ENCODE measurements at places on chromosomes 2 and 18.
A peak's percentile ranks its signal among the peaks of the same experiment; 100 is the strongest.

GRCh38 chr18:51195451-51196117 lies 1.9 kb downstream of the MEX3C start:
- DNase-seq, result no peak

- peak; percentile 69 for DNase-seq
Observed at GRCh38 chr2:47069628-47070154, 85.4 kb downstream of the STPG4 start.

GRCh38 chr18:23664674-23665073 lies 2.0 kb upstream of the ANKRD29 start:
- DNase-seq, result no peak

- DNase-seq, result no peak
Observed at GRCh38 chr2:74421221-74421870, at the start of the genes C2orf81 and WDR54. TSS of gene C2orf81 (minus strand) at chr2:74421619. CDS start at chr2:74421560, 59 bp downstream. TSS of gene WDR54 (plus strand) at chr2:74421730. CDS start at chr2:74422154, 424 bp downstream.

- DNase-seq, result no peak
Observed at GRCh38 chr2:23204685-23205242, 180.2 kb upstream of the KLHL29 start.

GRCh38 chr2:28348921-28349320 lies 43.7 kb upstream of the FOSL2 start:
- DNase-seq, result no peak

DNA sequence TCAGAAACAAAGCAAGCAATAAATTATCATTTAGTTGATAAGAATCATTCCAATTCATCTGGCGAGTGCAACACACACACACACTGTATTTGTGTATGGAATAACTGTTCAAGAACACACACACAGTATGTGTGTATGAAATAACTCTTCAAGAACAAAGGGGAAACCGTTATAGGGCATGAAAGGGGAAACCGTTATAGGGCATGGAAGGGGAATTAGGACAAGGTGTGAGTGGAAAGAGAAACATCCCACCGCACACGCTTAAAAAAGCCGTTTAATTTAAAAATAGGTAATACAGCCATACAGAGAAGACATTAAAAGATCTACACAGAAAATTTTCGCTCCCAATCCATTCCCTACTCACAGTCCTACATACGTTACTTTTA lies 607 bp upstream of the TSN start:
- DNase-seq, result no peak

- no peak for DNase-seq
Observed at GRCh38 chr2:19505-19904, 26.8 kb downstream of the FAM110C start.

DNA sequence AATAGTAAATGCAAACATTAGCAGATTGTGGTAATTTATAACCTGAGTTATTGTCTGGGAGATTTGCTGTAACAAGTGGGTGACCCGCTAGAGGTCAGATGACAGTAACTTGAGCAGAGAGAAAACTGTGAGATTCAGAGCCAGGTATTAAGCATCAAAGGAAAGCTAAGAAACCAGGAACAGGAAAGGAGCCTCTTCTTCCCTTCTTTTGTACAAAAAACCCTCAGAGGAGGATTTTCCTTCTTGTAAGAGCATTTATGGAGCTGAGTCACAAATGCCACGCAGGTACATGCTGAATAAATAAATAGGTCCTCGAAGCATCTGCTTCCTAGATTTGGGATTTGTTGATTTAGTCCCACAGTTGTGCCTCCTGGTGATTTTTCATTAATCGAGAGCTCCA lies 146.5 kb downstream of the SH3BP4 start:
- DNase-seq, result no peak
